ENCODE measurements at places on chromosomes 7 and 10. TPM values are rescaled to one million over a fixed set of nuclear protein-coding genes. Genes with fewer than 3 reads are reported as not detected.

HMX2 gene
- total RNA-seq: not detected

PPIA gene
- 579 TPM for total RNA-seq

OR2A7 gene
- total RNA-seq: not detected

IFIT3 gene
- 24.1 TPM for total RNA-seq

GNAT3 gene
- not detected for total RNA-seq

- H3K36me3 ChIP-seq: no peaks in the 10 kb centered on the region
- no peaks in the 10 kb centered on the region for H3K27me3 ChIP-seq
- H3K4me3 ChIP-seq: no peak overlapping the region
Measured at GRCh38 chr10:13310518-13311176, 10.8 kb upstream of the PHYH start.

GRCh38 chr7:22223807-22224206, 133.1 kb downstream of the RAPGEF5 start:
- no peak for DNase-seq
- peak overlapping the region; percentile 45 for H3K27ac ChIP-seq
- no peaks in the 10 kb centered on the region for H3K4me1 ChIP-seq
- H3K36me3 ChIP-seq: no peaks in the 10 kb centered on the region

DNA sequence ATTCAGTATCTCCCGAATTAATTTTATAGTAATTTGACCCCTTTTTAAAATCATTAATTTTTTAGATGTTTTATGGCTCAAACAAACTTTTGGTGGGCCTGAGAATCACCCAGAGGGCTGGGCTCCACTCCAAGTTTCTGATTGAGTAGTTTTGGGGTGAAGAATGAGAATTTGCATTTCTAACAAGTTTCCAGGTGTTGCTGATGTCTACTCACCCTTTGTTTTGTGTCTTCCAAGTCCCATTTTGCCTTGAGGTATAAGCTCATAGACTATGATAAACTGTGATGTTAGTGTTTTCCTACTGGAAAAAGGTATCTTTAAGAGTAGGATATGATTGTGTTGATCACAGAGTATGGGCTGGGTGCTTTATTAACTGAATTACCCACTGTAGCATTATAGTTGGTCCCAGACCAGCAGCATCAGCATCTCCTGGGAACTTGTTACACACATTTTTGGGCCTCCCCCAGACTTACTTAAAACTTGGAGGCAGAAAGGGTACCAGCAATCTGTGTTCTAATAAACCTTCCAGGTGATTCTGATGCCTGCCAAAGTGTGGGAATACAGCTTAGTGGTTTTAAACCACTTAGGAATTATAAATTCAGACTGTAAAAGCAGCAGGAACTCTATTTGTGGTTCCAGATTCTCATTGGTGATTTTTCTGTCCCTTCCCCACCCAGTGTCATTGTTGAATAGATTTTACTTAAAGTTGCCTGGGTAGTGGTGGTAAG, 19.1 kb downstream of the ZNRF2 start:
- H3K4me3 ChIP-seq: no peak overlapping the region
- H3K36me3 ChIP-seq: no peaks in the 10 kb centered on the region
- DNase-seq: no peak
- H3K27me3 ChIP-seq: no peaks in the 10 kb centered on the region

GRCh38 chr7:14761510-14762296, 140.8 kb downstream of the DGKB start:
- H3K27ac ChIP-seq: peak overlapping the region; percentile 71
- no peaks in the 10 kb centered on the region for H3K4me1 ChIP-seq
- no peaks in the 10 kb centered on the region for H3K36me3 ChIP-seq
- DNase-seq: peak; percentile 80
- no peak overlapping the region for H3K4me3 ChIP-seq

- H3K36me3 ChIP-seq: no peaks in the 10 kb centered on the region
- H3K4me3 ChIP-seq: no peak overlapping the region
- H3K27ac ChIP-seq: no peak overlapping the region
- no peak for DNase-seq
- no peaks in the 10 kb centered on the region for H3K4me1 ChIP-seq
- no peaks in the 10 kb centered on the region for H3K27me3 ChIP-seq
Measured at GRCh38 chr10:18822156-18822555, 162.9 kb downstream of the ARL5B start.

GRCh38 chr7:91343420-91343960, 79.3 kb downstream of the FZD1 start:
- H3K4me1 ChIP-seq: no peaks in the 10 kb centered on the region
- DNase-seq: no peak
- H3K27me3 ChIP-seq: no peaks in the 10 kb centered on the region

- no peak overlapping the region for H3K4me3 ChIP-seq
- H3K27ac ChIP-seq: no peak overlapping the region
- H3K4me1 ChIP-seq: no peaks in the 10 kb centered on the region
- no peak for DNase-seq
- no peaks in the 10 kb centered on the region for H3K27me3 ChIP-seq
Measured at GRCh38 chr10:128514536-128514935, 388.3 kb upstream of the MKI67 start.

- no peaks in the 10 kb centered on the region for H3K36me3 ChIP-seq
- H3K4me1 ChIP-seq: no peaks in the 10 kb centered on the region
- no peak for DNase-seq
- no peak overlapping the region for H3K27ac ChIP-seq
- no peaks in the 10 kb centered on the region for H3K27me3 ChIP-seq
Measured at GRCh38 chr7:50718311-50718710, 64.4 kb downstream of the GRB10 start.

DNA sequence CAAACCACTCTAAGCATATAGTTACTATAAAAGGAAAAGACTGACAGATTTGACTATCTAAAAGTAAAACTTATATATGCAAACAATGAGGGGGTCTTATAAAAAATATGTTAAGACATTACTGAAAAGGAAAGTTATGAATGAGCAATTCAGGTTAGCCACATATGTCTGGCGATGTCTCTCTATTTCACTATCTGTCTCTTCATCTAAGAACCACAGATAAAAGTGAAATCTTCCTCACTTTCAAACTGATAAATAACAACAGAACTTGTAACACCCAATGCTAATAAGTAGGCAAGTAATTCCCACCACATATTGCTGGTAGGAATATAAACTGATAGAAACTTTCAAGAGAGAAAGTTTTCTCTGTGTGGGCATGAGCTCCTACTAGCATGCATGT, 138.2 kb downstream of the CHCHD3 start:
- no peaks in the 10 kb centered on the region for H3K36me3 ChIP-seq
- no peak overlapping the region for H3K27ac ChIP-seq
- DNase-seq: no peak

- H3K27me3 ChIP-seq: no peaks in the 10 kb centered on the region
- no peak for DNase-seq
- H3K27ac ChIP-seq: no peak overlapping the region
Measured at GRCh38 chr10:30984563-30985328, 46.9 kb downstream of the ZNF438 start.

GRCh38 chr10:72802763-72803505, 90.6 kb upstream of the OIT3 start:
- no peaks in the 10 kb centered on the region for H3K27me3 ChIP-seq
- DNase-seq: no peak
- H3K4me3 ChIP-seq: peak overlapping the region; percentile 4
- peaks cover 4% of the 10 kb centered on the region for H3K4me1 ChIP-seq

GRCh38 chr10:132036887-132037675, 28.7 kb upstream of the JAKMIP3 start:
- peak overlapping the region; percentile 12 for H3K4me3 ChIP-seq
- H3K27me3 ChIP-seq: no peaks in the 10 kb centered on the region
- H3K4me1 ChIP-seq: no peaks in the 10 kb centered on the region
- H3K27ac ChIP-seq: no peak overlapping the region
- no peak for DNase-seq
- no peaks in the 10 kb centered on the region for H3K36me3 ChIP-seq
